ENCODE measurements at places on chromosomes 11 and 22. TPM values are rescaled to one million over a fixed set of nuclear protein-coding genes. Genes with fewer than 3 reads are reported as not detected.
A peak's percentile ranks its signal among the peaks of the same experiment; 100 is the strongest.

DNA sequence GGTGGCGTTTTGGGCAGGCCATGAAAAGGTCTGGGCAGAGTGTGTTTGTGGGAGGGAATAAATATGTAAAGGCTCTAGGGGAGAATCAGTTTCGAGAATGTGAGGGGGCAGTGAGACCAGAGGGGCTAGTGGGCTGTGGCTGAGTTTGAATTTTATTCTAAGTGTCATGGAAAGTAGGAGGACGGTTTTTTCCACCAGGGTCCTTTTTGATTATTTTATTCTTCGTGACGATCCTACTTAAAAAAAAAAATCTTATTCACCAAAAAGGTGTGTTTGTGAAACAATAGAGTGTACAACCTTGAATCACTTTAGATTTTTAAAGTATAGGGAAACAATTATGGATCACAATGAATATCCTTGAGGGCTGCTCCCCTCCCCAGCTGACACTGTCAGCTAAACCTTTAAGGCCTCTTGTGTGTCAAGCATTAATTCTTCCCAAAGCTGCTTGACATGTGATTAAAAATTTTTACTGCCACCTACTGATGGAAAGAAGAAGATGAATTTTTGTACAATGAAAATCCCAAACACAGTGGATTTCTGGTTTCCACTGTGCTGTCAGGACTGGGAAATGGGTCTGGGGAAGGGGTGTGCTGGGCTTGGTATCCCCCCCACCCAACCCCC is 107.5 kb upstream of the OR4B1 start:
- peak; percentile 51 for DNase-seq

GRCh38 chr11:125750629-125751028 is 4.5 kb downstream of the PATE1 start:
- DNase-seq, result no peak

- DNase-seq, result peak; percentile 80
Observed at GRCh38 chr11:74546752-74547151, 45.6 kb upstream of the POLD3 start.

DNA sequence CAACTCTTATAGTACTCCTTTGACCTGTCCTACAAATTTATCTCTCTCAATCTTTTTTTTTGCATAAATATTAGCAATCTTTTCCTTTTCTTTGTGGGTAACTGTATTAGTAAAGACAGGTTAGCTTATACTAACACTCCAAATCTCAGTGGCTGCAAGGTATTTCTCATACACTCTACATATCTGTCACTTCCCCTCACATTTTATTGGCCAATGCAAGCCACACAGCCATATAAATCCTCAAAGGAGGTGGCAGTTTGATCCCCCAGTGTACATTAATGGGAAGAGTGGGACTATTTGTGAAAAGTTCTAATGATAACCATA is 42.6 kb upstream of the EED start:
- no peak for DNase-seq

DNA sequence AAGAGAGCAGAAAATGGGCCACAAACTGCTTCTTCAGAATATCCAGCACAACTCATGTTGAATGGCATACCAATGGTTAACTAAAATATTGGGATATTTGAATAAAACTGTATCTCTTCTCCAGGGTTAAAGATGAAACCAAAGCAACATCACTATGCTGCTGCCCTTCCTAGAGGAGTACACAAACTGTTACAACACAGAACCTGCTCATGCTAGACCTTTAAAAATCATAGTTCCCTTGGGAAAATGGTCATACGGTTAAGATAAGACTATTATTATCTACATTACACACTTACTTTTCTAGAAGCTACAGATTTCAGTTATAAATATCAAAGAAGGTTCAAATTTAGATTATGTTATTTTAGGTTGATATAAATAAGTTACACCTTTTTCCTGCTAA is 78.6 kb upstream of the TP53AIP1 start:
- peak; percentile 22 for DNase-seq

Gene APOL5
- polyA plus RNA-seq, result 0.03 TPM

Gene PIH1D2
- polyA plus RNA-seq, result 1.6 TPM

Gene TCN1
- polyA plus RNA-seq, result 0.37 TPM

Gene MMP7
- not detected for polyA plus RNA-seq

Gene LBHD1
- 5.7 TPM for polyA plus RNA-seq
